Body of pancreas (tissue), 4 donors: ENCODE measurements at places on chromosomes 13 and 19. TPM values are rescaled to one million over a fixed set of nuclear protein-coding genes. Genes with fewer than 3 reads are reported as not detected.

DAND5 gene
- total RNA-seq: not detected

NFKBIB gene
- total RNA-seq: 7.8 TPM

ATXN8OS gene
- not detected for total RNA-seq

PRODH2 gene
- 3.9 TPM for total RNA-seq

FAM32A gene
- total RNA-seq: 44.5 TPM

PLVAP gene
- 37.9 TPM for total RNA-seq

C5AR1 gene
- total RNA-seq: 5.4 TPM

GPR12 gene
- not detected for total RNA-seq

DNA sequence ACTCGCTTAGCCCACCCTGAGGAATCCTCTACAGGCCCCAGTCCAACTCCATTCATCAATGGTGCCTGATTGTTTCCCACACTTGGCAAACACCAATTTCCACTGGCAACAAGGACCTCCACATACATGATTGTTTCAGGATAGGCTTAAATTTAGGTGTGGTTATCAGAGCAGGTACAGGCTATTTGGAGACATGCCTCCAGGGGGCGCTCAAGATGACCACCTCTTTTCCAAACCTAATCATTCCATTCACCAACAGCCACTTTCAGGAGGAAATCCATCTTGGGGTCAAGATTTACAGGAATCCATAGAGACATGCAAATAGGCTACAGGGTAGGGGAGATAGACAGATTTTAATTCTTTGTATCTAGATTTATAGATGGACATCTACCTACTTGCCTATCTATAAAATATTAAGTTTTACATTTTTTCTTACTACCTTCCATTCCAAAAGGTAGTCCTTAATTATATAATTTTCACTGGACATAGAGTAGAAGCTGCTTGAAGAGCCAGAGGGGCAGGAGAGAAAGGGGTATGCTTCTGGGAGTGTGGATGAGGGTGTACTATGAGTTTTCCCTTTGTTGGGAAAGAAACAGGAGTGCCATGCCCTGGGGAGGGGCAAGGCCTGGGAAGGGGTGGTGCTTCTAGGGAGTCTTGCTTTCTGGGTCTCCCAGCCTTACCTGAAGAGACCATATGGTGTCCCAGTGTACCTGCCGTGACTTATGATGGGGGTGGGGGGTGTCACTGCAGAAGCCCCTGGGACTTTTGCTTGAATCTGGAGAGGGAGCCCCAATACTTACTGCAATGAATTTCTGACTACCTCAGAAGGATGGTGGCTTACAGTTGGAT, 14.1 kb upstream of the PCDH8 start:
- no peaks in the 10 kb centered on the region for H3K4me1 ChIP-seq
- peak; percentile 31 for DNase-seq
- H3K27ac ChIP-seq: no peak overlapping the region
- no peaks in the 10 kb centered on the region for H3K36me3 ChIP-seq

GRCh38 chr19:5017235-5017634, 48.3 kb downstream of the KDM4B start:
- H3K27ac ChIP-seq: no peak overlapping the region
- no peak overlapping the region for H3K4me3 ChIP-seq
- no peaks in the 10 kb centered on the region for H3K27me3 ChIP-seq
- no peak for DNase-seq
- peaks cover 4% of the 10 kb centered on the region for H3K4me1 ChIP-seq

GRCh38 chr13:104759069-104759468, 1692.9 kb upstream of the SLC10A2 start:
- H3K4me1 ChIP-seq: no peaks in the 10 kb centered on the region
- no peak overlapping the region for H3K27ac ChIP-seq
- H3K36me3 ChIP-seq: no peaks in the 10 kb centered on the region
- no peaks in the 10 kb centered on the region for H3K27me3 ChIP-seq
- DNase-seq: no peak

DNA sequence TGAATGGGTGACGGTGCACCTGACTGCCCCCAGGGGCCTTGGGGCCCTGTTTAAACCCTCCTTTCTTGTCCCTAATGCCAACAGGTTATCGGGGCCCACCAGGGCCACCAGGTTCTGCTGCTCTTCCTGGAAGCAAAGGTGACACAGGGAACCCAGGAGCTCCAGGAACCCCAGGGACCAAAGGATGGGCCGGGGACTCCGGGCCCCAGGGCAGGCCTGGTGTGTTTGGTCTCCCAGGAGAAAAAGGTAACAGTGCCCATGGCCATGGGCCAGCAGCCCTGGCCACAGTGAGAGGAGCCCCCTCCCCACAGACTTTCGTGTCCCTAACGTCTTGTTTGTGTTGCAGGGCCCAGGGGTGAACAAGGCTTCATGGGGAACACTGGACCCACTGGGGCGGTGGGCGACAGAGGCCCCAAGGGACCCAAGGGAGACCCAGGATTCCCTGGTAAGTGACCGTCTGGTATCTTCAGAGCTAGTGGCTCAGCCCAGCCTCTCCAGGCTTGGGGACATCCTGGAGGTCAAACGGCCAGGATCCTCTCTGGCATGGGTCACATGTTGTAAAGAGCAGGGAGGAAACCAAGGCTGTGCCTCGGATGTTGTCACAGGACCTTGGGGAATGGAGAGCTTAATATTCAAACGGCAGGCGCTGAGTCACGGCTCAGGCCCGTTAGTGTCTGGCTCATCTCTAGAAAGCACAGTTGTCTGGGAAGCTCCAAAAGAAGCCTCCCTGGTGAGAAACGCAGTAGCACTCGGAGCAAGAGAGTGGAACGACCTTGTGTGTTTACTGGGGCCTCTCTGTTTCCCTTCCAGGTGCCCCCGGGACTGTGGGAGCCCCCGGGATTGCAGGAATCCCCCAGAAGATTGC, 58.3 kb downstream of the RAB20 start:
- H3K27me3 ChIP-seq: no peaks in the 10 kb centered on the region
- no peaks in the 10 kb centered on the region for H3K36me3 ChIP-seq
- H3K4me3 ChIP-seq: no peak overlapping the region
- no peak for DNase-seq

DNA sequence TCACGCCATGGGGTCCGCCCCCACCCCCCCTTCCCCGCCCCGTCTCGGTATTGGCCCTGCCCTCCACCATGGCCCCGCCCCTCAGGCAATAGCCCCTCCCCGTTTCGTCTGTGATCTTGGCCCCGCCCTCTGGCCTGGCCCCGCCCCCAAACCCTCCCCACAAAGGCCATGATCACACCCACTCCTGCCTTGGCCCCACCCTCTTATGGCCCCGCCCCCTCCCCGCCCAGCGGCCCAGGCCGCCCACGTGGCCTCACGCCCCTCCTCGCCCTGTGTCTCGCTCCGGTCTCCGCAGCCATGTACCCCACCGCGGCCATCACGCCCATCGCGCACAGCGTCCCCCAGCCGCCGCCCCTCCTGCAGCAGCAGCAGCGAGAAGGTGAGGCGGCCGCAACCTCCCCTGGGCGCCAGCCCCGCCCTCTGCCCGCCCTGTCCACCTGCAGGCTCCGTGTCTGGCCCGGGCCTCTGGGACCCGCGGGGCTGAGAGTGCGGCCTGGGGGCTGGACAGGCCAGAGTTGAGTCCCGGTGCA, 61.3 kb downstream of the CELF5 start:
- no peaks in the 10 kb centered on the region for H3K36me3 ChIP-seq
- H3K27me3 ChIP-seq: no peaks in the 10 kb centered on the region
- peak overlapping the region; percentile 19 for H3K27ac ChIP-seq
- H3K4me1 ChIP-seq: peaks cover 13% of the 10 kb centered on the region

DNA sequence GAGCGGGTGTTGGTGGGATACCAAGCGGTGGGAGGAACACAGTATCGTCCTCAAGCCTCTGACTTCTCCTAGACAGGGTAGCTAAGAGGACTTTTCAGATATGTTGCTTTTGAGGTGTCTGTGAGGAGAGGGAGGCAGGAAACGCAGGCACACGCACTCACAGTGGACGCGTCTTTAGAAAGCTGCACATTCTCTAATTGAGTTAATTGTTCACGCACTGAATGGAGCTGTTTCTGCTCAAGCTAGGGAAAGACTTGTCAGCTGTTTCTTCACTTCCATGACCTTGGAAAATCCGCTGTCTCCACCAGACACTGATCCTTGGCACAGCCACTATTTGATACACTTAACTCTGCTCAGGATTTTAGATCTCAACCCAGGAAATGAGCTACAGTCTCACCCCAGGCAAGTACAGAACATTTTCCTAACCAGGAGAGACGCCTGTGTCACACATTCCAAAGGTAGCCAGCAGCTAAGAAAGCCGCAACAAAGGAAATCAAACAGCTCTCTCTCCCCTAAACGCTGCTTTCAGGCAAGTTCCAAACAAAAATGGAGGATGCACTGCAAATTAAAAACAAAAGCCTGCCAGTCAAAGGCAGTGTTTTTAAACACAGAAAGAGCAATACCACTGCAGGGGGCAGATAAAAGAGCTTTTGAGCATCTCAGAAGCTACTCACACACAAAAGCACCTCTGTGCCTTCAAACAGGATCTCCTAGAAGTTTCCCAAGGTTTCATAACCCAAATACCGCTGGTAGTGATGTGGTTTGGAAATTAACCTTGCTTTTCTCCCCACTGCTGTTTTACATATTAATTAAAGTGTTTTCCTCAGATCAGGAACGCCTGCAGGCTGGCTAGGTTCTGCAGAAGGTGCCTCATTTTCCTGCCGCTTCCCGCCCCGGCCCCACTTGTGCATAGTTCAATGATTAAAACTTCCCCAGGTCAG, 57.3 kb downstream of the IRS2 start:
- no peaks in the 10 kb centered on the region for H3K27me3 ChIP-seq
- H3K27ac ChIP-seq: peak overlapping the region; percentile 42
- H3K4me3 ChIP-seq: no peak overlapping the region

DNA sequence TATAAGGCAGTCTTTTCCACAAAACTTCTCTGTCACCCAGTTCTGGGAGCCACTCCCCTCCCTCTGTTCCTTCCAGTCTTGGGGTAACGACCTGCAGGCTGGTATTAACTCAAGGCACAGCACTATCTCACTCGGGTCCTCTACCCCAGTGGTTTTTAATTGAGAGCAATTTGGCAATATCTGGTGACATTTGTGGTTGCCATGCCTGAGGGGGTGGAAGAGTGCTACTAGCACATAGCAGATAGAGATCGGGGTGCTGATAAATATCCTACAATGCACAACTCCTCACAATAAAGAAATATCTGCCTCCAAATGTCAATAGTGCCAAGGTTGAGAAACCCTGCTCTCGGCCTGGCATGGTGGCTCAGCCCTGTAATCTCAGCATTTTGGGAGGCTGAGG, 117.7 kb upstream of the ABCC4 start:
- no peaks in the 10 kb centered on the region for H3K4me1 ChIP-seq
- H3K36me3 ChIP-seq: no peaks in the 10 kb centered on the region
- H3K4me3 ChIP-seq: no peak overlapping the region
- no peak overlapping the region for H3K27ac ChIP-seq
- no peak for DNase-seq

GRCh38 chr19:51194527-51195315, 30.2 kb upstream of the CD33 start:
- no peak overlapping the region for H3K27ac ChIP-seq
- no peaks in the 10 kb centered on the region for H3K4me1 ChIP-seq
- no peak overlapping the region for H3K4me3 ChIP-seq
- H3K27me3 ChIP-seq: no peaks in the 10 kb centered on the region
- DNase-seq: no peak
- no peaks in the 10 kb centered on the region for H3K36me3 ChIP-seq

DNA sequence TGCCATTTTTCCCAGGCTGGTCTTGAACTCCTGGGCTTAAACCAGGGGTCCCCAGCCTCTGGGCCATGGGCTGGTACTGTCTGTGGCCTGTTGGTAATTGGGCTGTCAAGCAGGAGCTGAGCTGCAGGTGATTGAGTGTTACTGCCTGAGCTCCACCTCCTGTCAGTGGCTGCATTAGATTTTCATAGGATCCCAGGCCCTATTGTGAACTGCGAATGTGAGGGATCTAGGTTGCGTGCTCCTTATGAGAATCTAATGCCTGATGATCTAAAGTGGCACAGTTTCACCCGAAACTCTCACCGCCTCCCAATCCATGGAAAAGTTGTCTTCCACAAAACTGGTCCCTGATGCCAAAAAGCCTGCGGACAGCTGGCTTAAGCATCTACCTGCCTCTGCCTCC, 16.6 kb upstream of the ZNF536 start:
- no peaks in the 10 kb centered on the region for H3K4me1 ChIP-seq
- no peaks in the 10 kb centered on the region for H3K36me3 ChIP-seq
- H3K27ac ChIP-seq: no peak overlapping the region
- no peaks in the 10 kb centered on the region for H3K27me3 ChIP-seq
- H3K4me3 ChIP-seq: no peak overlapping the region

DNA sequence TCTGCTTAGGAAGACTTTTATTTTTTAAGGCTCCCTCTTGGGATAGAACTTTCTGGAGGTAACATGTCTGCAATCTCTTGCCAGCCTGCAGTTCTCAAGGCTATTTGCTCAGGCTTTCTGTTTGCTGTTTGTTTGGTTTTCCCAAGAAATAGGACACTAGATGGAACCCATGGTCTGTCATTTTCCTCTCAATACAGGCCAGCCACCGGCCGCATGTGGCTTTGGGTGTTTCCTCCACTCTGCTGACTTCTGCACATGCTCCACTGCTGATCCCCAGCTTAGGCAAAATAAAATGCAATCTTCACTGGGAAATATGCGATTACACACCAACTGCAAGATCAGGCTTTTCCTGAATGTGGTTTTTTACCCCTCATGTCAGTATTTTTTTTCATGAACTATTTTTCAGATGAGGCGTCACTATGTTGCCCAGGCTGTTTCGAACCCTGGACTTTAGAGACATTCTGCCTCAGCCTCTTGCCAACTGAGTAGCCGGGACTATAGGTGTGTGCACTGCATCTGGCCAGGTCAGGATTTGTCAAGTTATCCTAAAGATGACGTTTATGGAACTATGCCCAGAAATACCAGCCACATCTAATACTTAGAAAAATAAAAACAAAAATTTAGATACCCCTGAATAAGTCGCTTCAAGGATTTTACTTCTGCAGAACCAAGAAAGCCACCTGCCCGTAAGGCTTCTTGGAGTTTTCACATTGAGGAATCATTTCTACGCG, 94.3 kb upstream of the PABPC3 start:
- no peaks in the 10 kb centered on the region for H3K36me3 ChIP-seq
- H3K27ac ChIP-seq: no peak overlapping the region
- no peak for DNase-seq
- H3K27me3 ChIP-seq: no peaks in the 10 kb centered on the region
- no peak overlapping the region for H3K4me3 ChIP-seq

GRCh38 chr13:99265821-99266426, 7.7 kb upstream of the GPR18 start:
- no peak overlapping the region for H3K4me3 ChIP-seq
- H3K27ac ChIP-seq: no peak overlapping the region
- H3K27me3 ChIP-seq: no peaks in the 10 kb centered on the region
- H3K36me3 ChIP-seq: no peaks in the 10 kb centered on the region
- no peaks in the 10 kb centered on the region for H3K4me1 ChIP-seq
- DNase-seq: no peak

GRCh38 chr19:40225440-40226305, 816 bp downstream of the CCNP start:
- no peak for DNase-seq
- H3K4me3 ChIP-seq: no peak overlapping the region
- no peaks in the 10 kb centered on the region for H3K27me3 ChIP-seq
- H3K36me3 ChIP-seq: no peaks in the 10 kb centered on the region

DNA sequence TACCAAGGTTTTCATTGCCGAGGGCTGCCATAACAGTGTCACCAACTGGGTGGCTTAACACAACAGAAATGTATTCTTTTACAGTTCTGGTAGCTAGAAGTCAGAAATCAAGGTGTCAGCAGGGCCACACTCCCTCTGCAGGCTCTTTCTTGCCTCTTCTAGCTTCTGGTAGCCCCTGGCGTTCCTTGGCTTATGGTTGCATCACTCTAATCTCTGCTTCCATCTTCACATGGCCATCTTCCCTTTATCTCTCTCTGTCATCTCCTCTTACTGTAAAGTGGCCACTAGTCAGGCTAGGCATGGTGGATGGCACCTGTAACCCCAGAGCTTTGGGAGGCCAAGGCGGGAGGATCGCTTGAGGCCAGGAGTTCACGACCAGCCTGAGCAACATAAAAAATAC, 38.0 kb upstream of the MRI1 start:
- no peak overlapping the region for H3K27ac ChIP-seq
- H3K4me1 ChIP-seq: peaks cover 11% of the 10 kb centered on the region
- DNase-seq: no peak
- H3K36me3 ChIP-seq: no peaks in the 10 kb centered on the region
